ENCODE measurements at places on chromosomes 7 and 10.

GRCh38 chr7:26760501-26760900 lies 103.9 kb downstream of the SKAP2 start:
- DNase-seq: no peak

GRCh38 chr10:122140941-122141623 lies 130.0 kb upstream of the BTBD16 start:
- DNase-seq: no peak

DNA sequence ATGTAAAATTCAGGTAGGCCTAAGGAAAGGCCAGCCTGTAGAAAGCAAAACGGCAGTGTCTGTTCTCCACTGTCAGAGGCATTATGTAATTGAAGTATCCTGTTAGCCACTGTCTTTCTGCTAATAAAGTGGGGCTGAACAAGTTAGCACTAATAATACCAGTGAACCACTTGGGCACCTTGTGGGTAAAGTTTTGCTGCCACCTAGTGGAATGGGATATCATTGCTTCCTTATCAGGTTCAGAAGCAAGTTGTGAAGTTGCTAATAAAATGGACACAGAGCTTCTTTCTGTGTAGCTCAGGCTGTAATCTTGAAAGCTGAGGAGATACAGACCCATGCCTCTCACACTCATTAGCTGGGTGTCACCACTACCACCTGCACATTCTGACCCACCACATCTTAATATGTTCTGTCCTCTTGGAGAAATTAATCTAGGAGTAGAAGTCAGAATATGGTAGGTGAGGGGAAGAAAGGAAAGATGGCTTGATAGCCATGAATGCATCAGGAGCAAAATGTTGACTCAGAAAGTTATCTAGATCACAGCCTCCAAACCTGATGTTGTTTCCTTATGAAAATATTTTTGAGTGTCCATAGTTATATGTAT lies 175.1 kb downstream of the SEPTIN7 start:
- DNase-seq: no peak

DNA sequence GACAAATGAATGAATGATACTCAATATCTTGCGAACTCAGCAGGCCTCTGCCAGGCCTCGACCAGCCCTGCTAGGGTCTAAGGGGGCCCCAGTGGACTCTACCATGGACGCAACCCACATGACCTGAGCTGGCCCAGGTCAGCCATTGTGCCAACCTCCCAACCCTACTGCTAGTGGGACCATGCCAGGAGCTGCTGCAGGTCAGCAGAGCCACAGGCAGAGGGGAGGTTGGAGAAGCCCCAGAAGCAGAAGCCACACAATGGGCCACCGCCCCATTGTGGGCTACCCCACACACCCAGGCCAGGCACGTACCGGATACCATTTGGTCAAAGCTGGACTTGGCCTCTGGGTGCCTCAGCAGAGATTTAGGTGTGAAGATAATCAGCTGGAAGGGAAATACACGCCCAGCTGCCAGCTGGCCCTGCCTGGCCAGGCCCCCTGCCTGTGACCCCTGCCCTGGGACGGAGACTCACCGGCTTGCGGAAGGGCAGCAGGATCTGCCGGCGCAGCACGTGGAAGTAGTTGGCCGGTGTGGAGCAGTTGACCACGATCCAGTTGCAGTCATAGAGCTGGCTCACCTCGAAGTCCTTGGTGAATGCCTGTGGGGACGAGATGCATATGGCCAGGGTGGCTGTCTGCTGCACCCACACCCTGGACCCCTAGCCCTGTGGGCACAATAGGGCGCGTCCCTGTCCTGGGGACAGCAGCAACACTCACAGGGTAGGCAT lies 24.5 kb downstream of the OGDHL start:
- DNase-seq: peak; percentile 31

DNA sequence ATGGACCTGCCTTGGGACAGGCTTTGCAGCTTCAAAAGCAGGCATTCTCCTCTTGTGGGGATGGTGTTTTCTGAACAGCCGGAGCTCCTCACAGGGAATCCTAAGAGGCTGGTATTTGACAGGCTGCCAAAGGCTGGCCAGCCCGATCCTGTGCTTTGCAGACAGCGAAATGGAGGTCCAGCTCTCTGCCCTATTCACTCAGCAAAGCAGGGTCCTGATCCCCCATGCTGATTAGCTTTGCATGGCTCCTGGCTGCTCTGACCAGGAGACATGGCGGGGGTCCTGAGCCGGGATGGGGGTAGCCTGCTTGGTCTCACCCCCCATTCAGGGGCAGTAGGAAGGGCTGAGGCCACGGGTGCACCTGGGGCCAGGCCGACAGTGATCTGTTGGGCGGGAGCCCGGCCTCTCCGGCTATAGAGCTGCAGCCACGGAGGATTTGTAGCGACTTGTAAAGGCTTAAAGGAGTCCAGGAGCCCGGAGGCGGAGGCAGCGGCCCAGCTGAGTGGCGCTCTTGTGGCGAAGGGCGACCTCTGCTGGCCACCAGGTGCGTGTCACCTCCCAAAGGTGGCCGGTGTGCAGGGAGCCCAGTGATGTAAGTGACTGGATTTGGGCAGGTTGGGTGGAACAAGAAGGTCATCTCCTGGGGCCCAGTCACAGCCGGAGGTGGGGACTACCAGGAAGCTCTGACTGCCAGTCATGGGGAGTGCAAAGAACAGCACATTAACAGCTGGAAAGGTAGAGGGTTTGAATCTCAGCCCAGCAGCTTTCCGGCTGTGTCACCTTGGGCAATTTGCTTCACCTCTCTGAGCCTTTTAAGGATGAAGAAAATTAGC lies 126.5 kb downstream of the ZMIZ1 start:
- DNase-seq: peak; percentile 81

DNA sequence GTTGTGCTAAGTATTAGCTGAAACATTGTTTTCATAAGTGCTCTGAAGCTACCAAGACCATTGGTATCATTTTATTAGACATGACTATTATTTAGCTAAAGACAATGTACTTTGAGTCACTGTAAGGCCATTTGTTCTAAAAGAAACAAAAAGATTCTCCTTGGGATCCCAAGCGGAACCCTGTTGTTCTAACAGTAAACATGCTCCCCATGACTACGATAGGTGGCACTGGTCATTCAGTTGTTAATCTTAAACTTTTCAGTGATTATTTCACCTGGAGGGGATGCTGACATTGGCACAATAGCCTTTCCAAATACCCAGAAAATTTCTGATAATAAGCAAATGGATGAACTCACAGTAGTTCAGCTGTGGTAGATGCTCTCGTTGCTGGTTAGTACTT lies 715.0 kb downstream of the AUTS2 start:
- DNase-seq: no peak

- no peak for DNase-seq
Measured at GRCh38 chr7:127961786-127962453, 69.3 kb downstream of the LRRC4 start.

- DNase-seq: no peak
Measured at GRCh38 chr10:70550459-70550858, 52.1 kb downstream of the PRF1 start.

DNA sequence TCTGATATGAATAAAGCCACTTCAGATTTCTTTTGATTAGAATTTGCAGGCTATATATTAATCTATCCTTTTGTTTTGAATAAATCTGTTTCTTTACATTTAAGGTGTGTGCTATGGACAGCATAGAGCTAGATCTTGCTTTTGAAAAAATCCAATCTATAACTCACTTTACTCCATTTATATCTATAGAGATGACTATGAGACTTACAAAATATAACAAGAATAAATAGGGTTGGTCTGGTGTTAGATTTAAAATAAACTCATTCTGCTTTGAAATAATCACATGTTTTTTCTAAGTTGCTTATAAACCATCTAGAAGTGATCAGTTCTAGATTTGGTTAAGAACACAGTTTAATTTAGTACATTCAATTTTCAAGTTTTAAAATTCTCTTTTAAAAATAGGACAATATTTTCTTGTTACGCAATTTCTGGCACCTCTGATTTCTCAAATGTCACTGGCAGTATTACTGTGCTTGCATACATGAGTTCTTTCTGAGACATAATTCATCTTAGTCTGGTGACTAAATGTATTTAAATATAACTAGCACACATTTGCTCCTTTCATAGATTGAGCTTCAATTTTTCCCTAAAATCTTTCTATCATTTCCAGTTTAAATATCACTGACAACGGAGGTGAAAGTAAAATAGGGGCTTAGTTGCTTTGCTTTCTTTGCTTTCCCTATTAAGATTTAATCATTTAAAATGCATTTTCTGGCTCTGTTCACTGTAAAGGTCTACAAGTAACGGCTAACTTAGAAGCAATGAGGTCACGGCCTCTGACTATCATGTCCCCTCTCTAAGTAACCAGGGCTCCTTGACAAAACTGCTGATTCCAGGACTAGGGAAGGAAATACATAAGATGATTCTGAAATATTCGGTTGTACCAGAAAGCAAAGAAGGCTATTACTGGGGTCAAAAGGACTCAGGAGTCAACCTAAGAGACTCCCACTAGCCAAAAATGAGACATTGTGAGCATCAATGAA lies 89.3 kb downstream of the ICA1 start:
- DNase-seq: no peak

GRCh38 chr7:155327590-155328320 lies 30.1 kb downstream of the INSIG1 start:
- DNase-seq: no peak

- DNase-seq: no peak
Measured at GRCh38 chr10:92699518-92700381, 10.0 kb downstream of the HHEX start.

DNA sequence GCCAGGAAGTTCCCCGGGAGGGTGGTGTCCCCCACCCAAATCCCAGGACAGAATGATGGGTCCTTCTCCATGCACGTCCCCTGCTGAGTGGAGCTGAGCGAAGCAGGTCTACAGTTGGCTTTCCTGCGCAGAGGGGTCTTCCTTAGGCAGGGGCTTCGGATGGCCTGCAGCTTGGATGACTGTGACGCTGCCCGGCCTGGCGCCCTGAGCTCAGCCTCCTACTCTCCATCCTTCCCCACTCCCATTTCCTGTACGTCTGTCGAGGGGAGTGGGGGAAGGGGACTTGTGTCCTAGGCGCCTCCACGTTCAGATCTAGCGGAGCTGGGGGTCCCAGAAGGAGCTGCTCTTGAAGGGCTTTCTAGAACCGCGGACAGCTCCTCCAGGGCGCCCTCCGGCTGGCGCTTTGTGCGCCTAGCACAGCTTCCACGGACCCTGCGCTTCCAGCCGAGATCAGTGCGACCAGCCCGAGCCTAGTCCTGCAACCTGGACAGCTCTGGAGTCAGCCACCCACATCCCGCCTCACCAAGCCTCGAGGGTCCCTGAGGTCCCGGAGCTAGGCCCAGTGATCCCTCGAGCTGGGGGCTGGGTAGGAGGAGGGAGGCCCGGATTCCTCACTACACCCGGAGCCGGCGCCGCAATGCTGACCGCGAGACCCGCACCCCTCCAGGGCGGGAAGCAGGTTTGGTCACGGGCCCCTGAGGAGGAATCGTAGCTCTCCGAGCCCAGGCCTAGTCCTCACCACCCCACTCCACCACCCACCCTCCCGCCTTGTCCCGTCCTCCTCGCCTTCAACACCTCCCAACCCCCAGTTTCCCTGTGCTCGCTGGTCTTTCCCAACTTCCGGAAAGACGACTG lies 1.9 kb downstream of the GRID1 start:
- DNase-seq: no peak

DNA sequence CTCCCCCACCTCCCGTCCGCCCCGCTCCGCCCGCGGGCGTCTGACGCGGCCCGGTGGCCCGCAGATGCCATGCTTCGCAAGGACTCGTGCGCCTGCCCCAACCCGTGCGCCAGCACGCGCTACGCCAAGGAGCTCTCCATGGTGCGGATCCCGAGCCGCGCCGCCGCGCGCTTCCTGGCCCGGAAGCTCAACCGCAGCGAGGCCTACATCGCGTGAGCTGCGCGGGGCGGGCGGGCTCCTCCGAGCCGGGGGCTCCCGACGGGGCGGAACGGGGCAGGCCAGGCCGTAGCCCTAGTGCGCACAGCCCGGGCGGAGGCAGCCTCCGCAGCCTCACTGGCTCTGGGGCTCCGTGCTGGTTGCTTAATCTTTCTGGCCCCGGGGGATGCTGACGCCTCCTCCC lies 2.8 kb downstream of the ASIC3 start:
- DNase-seq: no peak

DNA sequence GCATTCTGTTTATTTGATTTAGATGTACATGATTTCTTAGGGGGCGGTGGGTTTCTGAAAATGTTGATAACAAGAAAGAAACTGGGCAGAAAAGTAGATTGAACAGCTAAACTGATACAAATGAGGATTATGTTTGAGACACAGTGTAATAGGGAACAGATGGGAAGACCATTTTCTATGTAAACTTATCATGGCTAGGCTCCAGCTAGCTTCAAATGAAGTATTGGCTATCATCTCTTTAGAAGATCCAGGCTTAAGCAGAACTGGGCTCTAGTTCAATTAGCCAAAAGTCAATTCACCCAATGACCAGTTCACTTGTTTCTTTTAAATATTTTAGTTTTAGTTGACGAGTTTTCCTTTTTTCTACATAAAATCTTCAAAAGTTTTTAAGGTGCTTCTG lies 639.5 kb downstream of the ANKRD7 start:
- no peak for DNase-seq

- DNase-seq: no peak
Measured at GRCh38 chr10:74415146-74415839, 264.3 kb downstream of the ADK start.

DNA sequence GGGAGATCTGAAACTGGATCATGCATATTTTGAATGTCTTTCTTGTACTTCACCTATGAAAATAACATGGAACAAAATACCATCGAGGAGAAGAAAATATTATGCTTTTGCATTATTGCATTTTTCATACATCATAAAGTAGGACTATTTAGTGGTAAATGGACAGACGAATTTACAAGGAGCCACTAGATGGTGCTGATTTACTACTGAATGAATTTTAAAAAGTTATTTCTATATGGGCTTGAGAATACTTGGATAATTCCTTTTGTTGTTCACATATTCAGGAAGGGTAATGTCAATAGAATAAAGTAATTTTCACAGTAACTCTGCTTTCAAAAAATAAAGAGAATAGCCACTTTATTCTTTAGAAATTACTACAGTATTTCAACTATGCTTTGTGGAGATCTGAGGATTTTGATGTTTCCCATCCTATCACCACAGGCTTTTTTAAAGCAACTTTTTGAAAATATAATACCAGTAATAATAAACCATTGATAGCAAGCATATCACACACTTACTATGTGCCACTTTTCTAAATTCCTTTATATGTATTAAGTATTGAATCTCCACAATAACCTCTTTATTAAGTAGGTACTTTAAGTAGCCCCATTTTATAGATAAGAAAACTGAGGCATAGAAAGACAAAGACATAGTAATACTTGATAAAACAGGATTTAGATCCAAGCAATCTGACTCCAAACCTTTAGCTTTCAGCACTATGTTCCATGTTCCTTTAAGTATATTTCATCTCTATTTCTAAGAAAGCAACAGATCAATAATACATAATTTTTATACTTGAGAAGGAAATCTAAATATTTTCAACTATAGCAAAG lies 38.6 kb downstream of the NEBL start:
- no peak for DNase-seq
